ENCODE measurements at places on chromosomes 2 and 18.

- DNase-seq, result no peak
Measured at GRCh38 chr2:28367667-28368356, 24.8 kb upstream of the FOSL2 start.

- DNase-seq, result no peak
Measured at GRCh38 chr2:136342138-136342537, 224.2 kb upstream of the CXCR4 start.

- no peak for DNase-seq
Measured at GRCh38 chr2:224263571-224264043, 138.3 kb downstream of the FAM124B start.

- no peak for DNase-seq
Measured at GRCh38 chr18:74234326-74235171, 57.2 kb downstream of the CYB5A start.

DNA sequence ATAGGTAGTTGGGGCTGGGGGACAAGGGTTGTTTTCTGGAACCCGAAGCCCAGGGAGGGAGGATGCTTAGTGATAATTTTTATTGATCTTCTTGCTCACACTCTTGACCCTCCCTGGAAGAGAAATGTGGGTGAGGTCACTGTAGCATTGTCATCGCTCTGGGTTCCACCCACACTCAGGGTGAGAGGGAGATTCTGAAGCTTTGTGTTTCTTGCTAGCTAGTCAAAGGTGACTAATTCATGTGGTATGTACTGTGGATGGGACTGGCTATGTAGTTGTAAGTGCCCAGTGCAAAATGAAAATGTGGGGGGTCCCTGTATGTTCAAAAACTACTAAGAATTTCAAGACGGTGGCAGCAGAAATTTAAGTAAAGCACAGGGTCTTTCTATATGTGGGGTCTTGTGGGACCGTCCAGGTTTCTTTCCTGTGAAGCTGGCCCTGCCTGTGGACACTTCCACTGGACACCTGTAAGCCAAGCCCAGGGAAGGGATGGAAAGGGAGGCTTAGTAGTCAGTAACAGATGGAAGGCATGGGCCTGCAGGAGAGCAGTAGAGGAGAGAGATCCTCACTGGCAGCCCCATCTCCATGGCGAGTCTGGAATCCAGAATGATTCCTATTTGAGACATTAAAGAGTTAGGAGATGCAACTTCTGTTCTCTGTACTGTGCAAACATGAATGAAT lies 35.0 kb downstream of the TSN start:
- DNase-seq, result no peak
